ENCODE measurements at places on chromosomes 16 and 17. TPM values are rescaled to one million over a fixed set of nuclear protein-coding genes. Genes with fewer than 3 reads are reported as not detected.

- DNase-seq: peak; percentile 46
Measured at GRCh38 chr16:30934827-30935557, 11.6 kb downstream of the FBXL19 start.

The MARVELD3 gene
- not detected for total RNA-seq

The GRAPL gene
- total RNA-seq: not detected

The TNFRSF13B gene
- not detected for total RNA-seq

DNA sequence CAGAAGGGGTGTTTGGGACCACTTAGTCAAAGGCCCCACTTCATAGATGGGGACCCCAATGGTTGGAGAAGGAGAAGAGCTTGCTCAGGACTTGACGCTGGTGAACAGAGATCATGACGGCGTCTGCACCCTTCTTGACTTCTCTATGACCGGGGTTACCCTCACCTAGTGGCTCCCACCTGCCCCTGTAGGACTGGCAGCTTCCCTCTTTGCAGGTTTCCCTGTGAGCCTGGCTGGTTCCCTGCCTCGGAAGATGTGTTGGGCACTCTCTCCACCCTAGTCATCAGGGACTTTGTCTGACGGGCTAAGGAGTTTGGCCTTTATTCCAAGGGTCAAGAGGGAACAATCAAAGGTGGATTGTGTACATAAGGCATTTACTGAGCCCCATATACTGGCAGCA, 22.7 kb downstream of the TBX4 start:
- no peak for DNase-seq

DNA sequence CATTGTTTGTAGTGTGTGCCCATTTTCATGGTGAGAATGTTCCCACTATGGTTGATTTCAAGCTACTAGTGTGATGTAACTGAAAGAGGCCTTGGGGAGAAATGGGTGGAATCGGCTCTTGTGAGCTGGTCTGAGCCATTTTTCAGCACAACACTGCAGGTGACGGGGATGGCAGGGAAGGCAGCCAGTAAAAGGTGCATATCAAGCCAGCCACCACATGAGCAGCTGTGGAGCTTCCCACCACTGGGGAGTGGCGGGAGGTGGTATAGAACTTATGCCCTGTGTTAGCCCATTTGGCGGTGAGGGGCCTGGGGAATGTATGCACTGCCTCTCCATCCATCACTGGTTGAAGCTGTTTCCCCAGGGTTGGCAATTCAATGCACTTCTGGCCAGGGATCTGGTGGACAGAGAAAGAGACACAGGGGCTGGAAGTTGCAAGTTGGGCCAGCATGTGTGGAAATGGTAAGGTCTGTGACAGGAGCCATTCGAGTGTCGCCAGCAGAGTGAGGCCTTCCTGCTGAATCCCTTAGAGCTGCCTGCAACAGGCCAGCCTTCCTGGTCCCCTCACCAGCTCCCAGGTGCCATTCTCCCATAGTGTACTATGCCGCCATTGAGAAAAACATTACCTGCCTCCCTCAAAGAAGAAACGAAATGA, 31.7 kb upstream of the BRD7 start:
- no peak for DNase-seq

The SHBG gene
- total RNA-seq: 2.8 TPM

DNA sequence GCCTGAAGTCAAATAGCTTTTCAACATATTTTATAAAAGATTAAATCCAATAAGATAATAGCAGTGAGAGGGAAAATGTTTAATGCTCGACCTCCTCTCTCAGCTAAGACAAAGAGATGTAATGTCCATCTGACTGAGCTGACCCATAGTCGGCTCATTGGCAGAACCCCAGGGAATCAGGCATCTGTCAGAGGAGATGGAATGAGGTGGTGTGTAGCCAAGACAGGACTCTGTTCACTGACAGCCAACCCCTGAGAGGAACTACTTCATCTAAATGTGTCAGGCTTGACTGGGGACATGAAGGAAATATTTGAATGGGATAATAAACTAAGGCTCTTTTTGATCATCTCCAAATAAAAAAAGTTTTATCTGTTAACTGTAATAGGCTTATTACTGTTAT, 188.0 kb downstream of the CDH11 start:
- DNase-seq: no peak

The TMC7 gene
- total RNA-seq: 1.2 TPM

- no peak for DNase-seq
Measured at GRCh38 chr17:67449845-67450755, 73.0 kb downstream of the PITPNC1 start.

DNA sequence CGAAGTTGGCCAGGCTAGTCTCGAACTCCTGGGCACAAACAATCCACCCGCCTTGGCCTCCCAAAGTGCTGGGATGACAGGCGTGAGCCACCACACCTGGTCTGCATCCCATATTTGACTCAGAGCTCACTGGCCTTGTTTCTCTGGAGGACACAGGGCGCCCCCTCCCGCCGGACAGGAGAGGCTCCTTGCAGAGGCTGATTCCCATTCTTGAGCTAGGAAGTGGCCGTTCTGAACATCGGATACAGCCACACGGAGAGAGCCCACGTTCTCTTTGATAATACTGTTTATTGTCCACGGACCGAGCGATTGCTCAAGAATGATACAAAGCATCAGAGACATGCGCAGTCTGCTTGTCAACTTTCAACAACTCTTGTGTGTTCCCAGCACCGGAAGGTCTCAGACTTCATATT, 12.1 kb upstream of the USP36 start:
- no peak for DNase-seq

- DNase-seq: no peak
Measured at GRCh38 chr17:17414341-17414805, 62.4 kb upstream of the MED9 start.

- DNase-seq: no peak
Measured at GRCh38 chr17:204427-205147, 23.1 kb upstream of the DOC2B start.

DNA sequence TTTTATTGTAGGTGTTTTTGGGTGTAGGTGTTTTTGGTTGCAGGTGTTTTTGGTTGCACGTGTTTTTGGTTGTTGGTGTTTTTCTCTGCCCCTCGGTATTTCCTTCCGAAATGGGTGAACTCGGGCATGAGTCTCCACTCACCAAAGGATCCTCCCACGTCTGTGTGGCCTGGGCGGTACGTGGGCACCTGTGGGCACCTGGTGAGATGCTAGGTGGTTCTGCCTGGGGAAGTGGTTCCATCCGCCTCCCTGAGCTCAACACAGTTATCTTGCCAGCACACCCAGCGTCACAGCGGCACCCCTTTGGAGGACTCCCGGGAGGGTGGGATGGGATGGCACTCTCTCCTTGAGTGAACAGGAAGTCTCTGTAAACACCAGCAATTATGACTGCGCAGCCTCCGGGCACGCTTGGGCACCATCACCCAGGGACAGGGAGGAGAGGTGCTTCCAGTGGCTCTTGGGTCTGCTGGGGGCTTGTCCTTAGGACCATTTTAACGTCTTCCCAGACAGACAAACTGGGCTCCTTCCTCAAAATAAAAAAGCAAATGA, 29.8 kb downstream of the COX4I1 start:
- no peak for DNase-seq

- no peak for DNase-seq
Measured at GRCh38 chr16:68290450-68290849, 20.3 kb downstream of the SLC7A6OS start.

Measured in A172 (cell line).